ENCODE measurements at places on chromosomes 13 and 19.

DNA sequence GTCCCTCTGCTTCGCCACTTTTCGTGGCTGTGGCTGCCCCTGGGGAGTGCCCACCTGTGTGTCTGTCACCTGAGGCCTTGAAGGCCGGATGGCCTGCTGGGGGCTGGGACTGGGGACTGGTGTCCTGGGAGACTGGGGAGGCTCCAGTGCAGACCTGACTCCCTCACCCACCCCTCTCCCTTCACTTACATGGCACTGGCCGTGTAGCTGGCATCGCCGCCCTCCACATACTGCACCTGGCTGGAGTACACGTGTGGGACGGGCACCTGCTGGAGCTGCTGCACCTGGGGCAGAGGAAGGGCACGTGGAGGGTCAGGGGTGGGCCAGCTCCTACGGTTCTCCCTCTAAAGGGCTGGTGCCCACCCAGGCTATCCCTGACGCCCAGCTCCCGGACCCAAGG, 25.5 kb downstream of the DCAF15 start:
- DNase-seq: no peak

GRCh38 chr19:47609906-47610894, 1.3 kb downstream of the BICRA start:
- peak; percentile 35 for DNase-seq

DNA sequence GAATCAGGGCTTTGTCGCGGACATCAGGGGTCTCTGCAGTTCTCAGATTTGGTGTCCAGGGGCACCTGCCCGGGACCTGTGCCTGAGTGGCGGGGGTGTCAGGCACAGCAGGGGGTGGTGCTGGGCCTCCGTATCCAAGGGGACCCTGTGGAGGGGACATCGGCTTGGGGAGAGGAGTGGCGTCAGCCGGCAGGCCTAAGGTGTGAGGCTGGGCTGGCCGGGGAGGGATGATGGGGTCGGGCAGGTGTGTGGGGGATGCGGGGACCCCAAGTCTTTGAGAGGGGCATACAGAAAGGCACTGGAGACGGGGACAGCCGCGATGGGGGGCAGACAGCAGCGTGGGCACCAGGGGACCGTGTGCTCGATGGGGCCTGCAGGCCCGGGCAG, 2.5 kb downstream of the EFNA2 start:
- no peak for DNase-seq

- no peak for DNase-seq
Observed at GRCh38 chr13:91722267-91722884, 324.0 kb downstream of the GPC5 start.

DNA sequence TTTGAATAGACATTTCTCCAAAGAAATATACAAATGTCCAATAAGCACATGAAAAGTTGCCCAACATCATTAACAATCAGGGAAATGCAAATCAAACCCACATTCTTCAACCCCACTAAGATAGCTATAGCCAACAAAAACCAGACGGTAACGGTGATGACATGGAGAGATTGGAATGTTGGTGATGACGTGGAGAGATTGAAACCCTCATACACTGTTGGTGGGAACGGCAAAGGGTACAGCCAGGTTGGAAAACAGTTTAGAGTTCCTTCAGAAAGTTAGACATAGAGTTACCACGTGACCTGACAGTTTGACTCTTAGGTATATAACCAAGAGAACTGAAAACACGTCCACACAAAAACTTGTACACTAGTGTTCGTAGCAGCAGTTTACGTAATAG, 48.1 kb downstream of the TNFRSF19 start:
- DNase-seq: no peak

DNA sequence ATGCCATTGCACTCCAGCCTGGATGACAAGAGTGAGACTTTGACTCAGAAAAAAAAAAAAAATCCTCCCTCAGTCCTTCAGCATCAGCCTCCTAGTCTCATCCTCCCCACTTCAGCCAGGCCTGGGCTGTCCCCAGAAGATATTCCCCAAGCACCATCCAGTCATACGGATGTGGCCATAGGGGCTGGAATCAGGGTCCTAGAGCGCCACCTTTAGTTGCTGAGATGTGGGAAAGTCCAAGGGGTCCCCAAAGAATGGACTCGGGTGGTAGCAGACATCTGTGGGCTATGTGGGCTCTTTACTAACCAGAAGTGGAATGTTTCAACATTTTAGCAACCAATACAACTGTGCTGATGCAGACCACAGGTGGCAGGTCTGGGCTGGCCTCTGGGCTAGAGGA, 3.1 kb upstream of the TYROBP start:
- DNase-seq: no peak

Data from stimulated activated CD4-positive, alpha-beta T cell treated with anti-CD3 and anti-CD28 coated beads, Interleukin-15, amount 100 ng/mL, for 48 hours (primary cell).